ENCODE measurements at places on chromosomes 2 and 18. TPM values are rescaled to one million over a fixed set of nuclear protein-coding genes. Genes with fewer than 3 reads are reported as not detected.

DNA sequence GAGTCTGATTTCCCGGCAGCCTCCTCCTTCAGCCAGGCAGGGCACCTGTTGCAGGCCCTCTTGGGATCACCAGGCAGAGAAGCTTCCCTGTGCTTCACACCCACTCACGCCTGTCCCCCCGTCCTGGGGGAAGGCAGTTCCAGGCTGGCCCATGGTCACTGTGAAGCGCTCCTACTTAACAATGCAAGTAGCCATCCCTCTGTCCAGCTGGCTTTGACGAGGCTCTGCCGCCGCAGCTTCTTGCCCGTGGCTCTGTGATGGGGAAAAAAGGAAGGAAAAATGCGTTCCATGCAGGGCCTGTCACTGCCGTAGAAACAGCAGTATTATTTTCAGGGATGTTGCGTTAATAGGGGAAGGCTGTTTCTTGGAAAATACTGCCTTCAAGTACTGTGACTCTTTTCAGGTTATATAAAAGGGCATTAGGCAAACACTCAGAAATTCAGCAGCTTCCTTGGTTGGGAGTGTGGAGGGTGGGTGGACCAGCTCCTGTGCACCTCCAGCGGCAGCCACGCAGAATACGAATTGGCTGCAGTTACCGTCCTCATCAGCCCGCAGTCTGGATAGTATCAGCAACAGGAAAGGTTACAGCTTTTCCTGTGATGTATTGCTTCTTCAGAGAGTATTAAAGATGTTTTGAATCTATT lies 232.3 kb downstream of the KLHL29 start:
- no peak for DNase-seq
- no peak overlapping the region for H3K27ac ChIP-seq
- no peaks in the 10 kb centered on the region for H3K4me1 ChIP-seq
- no peak overlapping the region for H3K4me3 ChIP-seq
- H3K36me3 ChIP-seq = no peaks in the 10 kb centered on the region

DNA sequence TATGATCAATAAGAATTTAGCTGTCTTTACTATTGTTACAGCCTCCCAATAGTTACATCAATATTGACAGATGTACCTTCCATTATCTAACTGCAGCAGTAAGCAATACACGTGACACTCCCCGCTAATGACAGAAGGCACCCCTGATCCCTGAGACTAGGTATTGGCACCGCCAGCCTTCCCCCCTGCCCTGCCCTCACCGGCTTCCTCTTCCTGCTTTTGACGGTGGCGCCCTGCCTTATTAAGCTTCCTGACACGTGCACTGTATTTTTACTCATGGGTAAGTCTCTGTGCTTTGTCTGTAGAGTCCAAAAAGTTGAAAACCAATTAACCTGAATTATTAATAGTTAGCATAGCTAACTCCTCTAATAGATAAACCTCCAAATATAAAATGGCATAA lies 223.5 kb downstream of the EIPR1 start:
- H3K27me3 ChIP-seq = no peaks in the 10 kb centered on the region
- no peaks in the 10 kb centered on the region for H3K4me1 ChIP-seq
- no peak overlapping the region for H3K4me3 ChIP-seq
- H3K36me3 ChIP-seq = no peaks in the 10 kb centered on the region

The CHN1 gene
- total RNA-seq = 3.6 TPM

DNA sequence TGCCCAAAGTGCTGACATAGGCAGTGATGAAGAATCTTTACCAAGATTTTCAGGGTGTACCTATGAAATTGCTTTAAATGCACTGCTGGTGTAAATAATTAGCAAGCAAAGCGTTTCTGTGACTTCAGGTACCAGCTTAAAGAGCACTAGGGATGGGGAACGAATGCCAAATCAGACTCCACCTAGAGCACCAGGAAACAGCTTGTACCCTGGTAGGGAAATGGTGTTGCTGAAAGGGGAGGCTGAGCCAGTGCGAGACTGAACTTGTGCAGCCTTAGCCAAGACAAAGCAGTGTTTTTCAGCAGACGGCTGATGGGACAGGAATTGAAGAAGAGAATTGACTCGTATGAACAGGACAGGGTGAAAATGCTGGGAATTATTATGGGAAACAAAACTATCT lies 65.6 kb downstream of the TWSG1 start:
- 0 out of 2 replicates have a peak, but pooled peaks cover 3% of the 10 kb centered on the region for H3K36me3 ChIP-seq
- DNase-seq = no peak
- no peak overlapping the region for H3K4me3 ChIP-seq
- H3K4me1 ChIP-seq = no peaks in the 10 kb centered on the region
- no peaks in the 10 kb centered on the region for H3K27me3 ChIP-seq
- H3K27ac ChIP-seq = no peak overlapping the region

The ALPG gene
- 0.10 TPM for total RNA-seq

GRCh38 chr2:219437141-219437540 lies 2.5 kb downstream of the SPEG start:
- no peak overlapping the region for H3K27ac ChIP-seq
- no peaks in the 10 kb centered on the region for H3K36me3 ChIP-seq
- no peak overlapping the region for H3K4me3 ChIP-seq
- DNase-seq = no peak
- H3K4me1 ChIP-seq = peaks cover 23% of the 10 kb centered on the region

The CERKL gene
- 0.66 TPM for total RNA-seq

GRCh38 chr2:231521443-231521842 lies 8.8 kb downstream of the NMUR1 start:
- H3K4me1 ChIP-seq = peaks cover 4% of the 10 kb centered on the region
- no peaks in the 10 kb centered on the region for H3K27me3 ChIP-seq
- DNase-seq = no peak
- no peak overlapping the region for H3K4me3 ChIP-seq

DNA sequence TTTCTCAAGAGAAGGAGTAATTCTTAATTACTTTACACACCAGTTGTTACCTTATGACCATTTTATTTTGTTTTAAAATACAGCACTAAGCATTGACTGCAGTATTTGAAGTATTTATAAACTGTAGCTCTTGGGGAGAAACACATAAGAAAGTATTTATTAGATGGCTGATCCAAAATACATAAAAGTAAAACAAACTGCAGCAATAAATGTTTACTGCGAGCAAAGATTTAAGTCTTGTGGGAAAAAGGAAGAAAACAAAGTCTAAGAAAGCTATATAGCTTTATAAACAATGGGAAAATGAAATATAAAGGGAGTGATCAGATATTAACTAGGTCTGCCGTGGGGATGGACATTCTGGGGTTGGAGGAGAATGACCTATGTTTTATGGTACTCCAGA lies 347.2 kb upstream of the ZC3H15 start:
- no peaks in the 10 kb centered on the region for H3K27me3 ChIP-seq
- no peak overlapping the region for H3K4me3 ChIP-seq
- H3K27ac ChIP-seq = no peak overlapping the region
- no peaks in the 10 kb centered on the region for H3K4me1 ChIP-seq
- no peak for DNase-seq
- H3K36me3 ChIP-seq = no peaks in the 10 kb centered on the region

The LOXL3 gene
- total RNA-seq = 4.1 TPM

DNA sequence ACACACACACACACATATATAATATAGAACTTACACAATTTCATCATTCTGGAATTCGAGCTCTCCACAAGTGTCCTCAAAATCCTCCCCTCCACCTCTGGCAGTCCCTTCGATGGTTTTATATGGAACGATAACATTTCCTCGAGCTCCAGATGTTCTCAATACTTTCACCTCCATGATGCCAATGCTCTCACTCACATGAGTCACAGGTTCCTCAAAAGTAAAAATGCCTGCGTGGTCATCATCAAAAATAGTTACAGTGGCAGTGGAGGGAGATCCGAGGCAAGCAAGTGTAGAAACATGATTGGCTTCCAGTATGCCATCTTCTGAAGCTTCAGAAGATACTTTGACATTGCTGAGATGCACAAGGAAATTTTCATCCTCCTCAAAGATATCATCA lies 23.5 kb downstream of the SLC8A1 start:
- no peaks in the 10 kb centered on the region for H3K36me3 ChIP-seq
- H3K4me3 ChIP-seq = no peak overlapping the region
- DNase-seq = no peak

The TGIF1 gene
- 242 TPM for total RNA-seq

The L3MBTL4 gene
- total RNA-seq = not detected

- no peaks in the 10 kb centered on the region for H3K36me3 ChIP-seq
- no peak overlapping the region for H3K4me3 ChIP-seq
- peaks cover 25% of the 10 kb centered on the region for H3K27me3 ChIP-seq
- no peaks in the 10 kb centered on the region for H3K4me1 ChIP-seq
Measured at GRCh38 chr2:40160751-40161218, 291.1 kb downstream of the SLC8A1 start.

GRCh38 chr2:216556202-216556601 lies 57.6 kb downstream of the RPL37A start:
- no peak overlapping the region for H3K4me3 ChIP-seq
- H3K4me1 ChIP-seq = peaks cover 9% of the 10 kb centered on the region
- H3K27me3 ChIP-seq = no peaks in the 10 kb centered on the region
- no peak overlapping the region for H3K27ac ChIP-seq
- no peak for DNase-seq

All from HCT116 (cell line).